ENCODE measurements at places on chromosomes 6 and 20.

DNA sequence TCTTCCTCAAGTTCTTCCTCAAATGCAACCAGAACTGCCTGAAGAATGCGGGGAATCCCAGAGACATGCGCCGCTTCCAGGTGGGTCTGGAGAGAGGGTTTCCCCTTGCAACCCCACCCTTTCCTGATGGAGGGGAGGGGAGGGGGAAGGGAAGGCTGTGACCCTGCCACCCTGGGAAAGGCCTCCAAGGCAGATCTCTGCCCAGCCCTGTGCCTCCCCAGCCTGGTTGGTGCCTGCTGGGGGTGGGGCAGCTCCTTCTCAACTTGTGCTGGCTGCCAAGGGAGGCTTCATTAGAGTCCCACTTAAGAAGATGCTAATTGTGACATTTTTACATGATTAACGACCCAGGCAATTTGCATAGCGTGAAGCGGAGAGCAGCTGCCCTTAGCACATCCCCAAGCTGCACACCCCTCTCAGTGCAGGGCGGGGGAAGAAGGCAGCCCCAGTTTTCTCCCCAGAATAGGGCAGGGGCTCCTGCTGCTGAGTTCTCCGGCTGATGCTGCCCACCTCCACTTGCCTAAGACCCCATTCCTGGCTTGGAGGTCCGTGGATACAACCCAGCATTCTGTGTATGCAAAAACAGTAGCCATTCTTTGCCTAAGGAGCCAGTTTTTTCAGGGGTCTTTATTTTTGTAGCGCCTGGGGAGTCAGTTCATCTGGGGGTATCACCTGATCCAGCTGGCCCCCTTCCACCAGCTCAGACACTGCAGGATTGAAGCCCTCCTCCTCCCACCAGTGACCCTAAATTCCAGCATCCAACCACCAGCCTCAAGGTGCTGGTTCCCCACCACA is 51.7 kb downstream of the CPXM1 start:
- DNase-seq: no peak

DNA sequence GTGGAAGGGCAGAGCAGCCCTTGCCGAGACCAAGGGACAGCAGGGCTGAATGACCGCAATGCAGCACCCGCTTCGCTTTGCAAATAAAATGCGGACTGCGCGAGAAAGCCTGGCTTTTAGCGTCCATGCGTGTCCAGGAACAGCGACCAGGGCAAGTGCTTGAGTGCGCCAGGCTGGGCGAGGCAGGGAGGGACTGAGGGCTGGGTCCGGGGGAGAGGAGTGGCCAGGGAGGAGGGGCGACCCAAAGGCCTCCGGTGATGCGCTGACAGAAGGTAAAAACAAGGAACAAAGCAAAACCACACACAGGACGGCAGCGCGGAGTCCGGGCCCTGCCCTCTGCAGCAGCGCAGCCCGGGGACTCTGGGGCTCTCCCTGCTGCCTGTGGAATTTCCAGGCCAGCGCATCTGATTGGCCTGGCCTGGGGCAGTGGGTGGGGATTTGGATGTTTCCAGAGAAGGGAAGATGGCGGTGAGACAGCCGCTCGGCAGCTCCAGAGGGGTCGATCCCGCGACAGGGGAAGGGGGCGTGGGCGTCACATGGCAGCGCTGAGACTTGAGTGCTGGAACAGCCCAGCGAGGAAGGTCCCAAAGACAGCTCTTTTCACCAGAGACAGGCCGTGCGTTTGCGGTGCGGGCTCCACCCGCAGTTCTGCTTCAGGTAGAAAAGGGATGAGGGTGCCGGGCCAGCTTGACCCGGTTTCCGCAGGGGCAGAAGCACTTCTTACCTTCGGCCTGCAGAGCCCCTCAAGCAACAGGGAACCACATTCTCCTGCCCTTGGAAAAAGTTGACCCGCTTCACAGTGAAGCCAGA is 51.8 kb downstream of the SSR1 start:
- DNase-seq: peak; percentile 25

DNA sequence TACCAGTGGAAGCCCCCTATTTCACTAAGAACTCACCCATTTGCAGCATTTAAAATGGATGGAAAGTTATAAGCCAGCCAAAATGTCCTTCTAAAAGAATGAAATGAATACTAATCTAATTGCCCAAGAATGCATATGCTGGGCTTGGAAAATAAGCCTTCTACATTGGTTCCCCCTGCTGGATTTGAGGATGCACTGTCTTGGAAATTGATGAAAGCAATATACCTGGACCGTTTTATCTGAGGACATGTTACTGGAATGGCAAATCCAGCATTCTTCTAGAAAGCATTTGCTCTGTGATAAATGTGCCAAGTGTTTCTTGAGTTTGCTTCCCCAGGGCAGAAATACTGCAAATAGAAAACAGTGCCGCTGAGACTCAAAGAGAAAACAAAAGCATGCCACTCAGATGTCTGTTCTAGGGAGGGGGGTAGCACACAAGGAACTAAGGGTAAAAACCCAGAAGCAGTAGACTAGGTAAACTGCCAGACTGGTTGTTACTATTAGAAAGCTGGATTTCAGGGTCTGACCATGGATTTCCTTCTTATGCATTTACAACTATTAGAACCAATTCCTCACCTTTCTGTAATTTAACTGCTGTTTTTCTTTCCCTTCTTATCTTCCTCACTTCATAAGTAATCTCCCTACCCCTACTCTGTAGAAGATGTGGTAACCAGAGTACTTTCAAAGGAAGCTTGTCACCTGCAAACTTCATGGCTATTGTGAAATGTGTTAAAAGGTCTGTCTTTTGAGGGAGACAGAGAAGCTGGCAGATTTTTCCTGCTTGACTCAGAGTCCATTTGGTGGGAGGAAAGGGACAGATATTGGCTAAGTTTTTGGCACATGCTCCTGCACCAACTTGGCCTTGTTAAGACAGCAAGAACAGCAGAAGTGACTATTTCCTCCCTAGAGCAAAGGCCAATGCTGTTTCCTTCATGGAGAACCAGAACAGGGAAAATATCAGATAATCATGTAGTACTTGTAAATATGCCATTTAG is 642.6 kb downstream of the KIF16B start:
- DNase-seq: peak; percentile 5

- DNase-seq: no peak
Measured at GRCh38 chr6:106014955-106015354, 71.2 kb upstream of the PRDM1 start.

- no peak for DNase-seq
Measured at GRCh38 chr6:149614337-149614736, 34.2 kb downstream of the KATNA1 start.

DNA sequence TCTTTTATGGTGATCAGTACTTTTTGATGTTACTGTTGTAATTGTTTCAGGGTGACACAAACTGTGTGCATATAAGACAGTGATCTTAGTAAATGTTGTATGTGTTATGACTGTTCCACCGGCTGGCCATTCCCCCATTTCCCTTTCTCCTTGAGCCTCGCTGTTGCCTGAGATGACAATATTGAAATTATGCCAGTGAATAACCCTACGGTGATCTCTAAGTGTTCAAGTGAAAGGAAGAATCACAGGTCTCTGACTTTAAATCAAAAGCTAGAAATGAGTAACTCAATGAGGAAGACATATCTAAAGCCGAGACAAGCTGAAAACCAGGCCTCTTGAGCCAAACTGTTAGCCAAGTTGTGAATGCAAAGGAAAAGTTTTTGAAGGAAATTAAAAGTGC is 32.3 kb downstream of the TULP4 start:
- no peak for DNase-seq

DNA sequence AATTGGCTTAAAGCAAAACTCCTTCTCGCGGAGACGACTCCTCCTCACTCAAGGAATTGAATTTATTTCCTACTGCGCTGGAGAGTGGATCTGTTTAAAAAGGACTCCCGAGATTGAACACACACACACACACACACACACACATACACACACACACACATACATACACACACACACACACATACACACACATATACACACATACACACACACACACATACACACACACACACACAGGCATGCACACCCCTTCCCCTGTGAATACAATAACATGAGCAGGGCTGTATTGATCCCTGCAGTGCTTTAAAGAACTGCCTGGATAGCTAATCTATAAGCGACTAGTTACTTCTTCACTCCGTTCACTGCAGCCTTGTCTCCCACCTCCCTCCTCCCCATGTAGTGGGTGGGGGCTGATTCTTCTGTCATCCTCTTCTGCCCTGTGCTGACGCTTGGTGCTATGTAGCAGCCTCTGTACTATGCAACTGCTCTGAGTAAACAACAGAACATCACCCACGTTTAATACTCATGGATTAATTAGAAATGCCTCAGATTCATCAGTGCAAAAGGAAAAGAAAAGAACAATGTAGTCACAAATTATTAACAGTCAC is 549.0 kb downstream of the CDH26 start:
- no peak for DNase-seq

DNA sequence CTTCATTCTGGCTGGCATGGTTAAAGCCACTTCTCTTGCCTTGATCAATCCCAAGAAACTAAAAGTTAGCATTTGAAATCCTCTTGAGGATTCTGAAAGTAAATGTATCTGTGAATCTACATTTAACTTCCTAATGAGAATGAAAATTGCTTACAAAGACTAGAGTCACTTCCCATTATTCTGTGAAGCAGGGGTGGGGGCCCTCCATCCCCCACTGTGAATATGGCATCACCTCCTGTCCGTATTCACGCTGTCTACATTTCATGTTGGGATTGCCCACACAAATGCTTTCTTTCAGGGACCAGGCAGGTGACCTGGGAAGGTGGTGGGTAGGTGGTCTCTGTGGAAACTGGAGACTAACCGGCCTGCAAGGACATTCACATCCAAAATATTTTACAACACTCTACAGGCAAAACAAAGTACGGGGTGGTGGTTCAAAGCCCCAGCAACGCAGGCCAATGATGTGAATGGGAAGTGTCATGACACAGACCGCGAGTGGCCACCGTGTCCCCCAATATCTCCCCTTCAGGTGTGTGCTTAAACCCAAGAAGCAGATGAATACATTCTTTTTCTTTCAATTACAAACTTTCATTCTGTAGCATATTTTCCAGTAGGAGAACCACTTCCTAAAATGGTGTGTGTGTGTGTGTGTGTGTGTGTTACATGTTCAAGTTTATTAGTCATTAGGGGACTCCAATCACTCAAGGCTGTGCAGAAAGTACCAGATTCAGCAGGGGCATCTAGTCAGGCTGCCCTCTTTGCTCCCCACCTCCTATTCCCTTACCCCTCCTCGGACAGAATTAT is 132.2 kb downstream of the PRND start:
- no peak for DNase-seq

- DNase-seq: no peak
Measured at GRCh38 chr6:87628881-87629280, 38.9 kb downstream of the ORC3 start.

GRCh38 chr20:57580478-57581201 is 19.7 kb downstream of the PCK1 start:
- DNase-seq: no peak

- DNase-seq: no peak
Measured at GRCh38 chr6:89035252-89036101, 45.1 kb upstream of the PNRC1 start.

- no peak for DNase-seq
Measured at GRCh38 chr6:15769511-15770018, 106.7 kb upstream of the DTNBP1 start.

GRCh38 chr20:51789434-51789833 is 12.9 kb downstream of the SALL4 start:
- no peak for DNase-seq

- no peak for DNase-seq
Measured at GRCh38 chr6:168941036-168941435, 312.6 kb downstream of the THBS2 start.

- DNase-seq: peak; percentile 76
Measured at GRCh38 chr6:8180327-8181159, 78.2 kb upstream of the EEF1E1 start.

GRCh38 chr6:34096814-34097213 is 49.1 kb downstream of the GRM4 start:
- DNase-seq: no peak

GRCh38 chr6:90356012-90356421 is 59.4 kb upstream of the BACH2 start:
- DNase-seq: no peak

DNA sequence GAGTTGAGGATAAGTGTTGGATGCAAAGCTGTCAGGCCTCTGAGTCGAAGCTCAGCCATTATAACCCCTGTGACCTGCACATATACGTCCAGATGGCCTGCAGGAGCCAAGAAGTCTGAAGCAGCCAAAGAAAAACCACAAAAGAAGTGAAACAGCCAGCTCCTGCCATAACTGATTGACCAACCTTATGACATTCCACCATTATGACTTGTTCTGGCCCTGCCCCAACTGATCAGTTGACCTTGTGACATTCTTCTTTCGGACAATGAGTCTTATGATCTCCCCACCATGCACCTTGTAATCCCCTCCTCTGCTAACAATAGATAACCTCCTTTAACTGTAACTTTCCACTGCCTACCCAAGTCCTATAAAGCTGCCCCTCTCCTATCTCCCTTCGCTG is 133.7 kb upstream of the AGPAT4 start:
- no peak for DNase-seq

GRCh38 chr6:41702771-41703494 is 32.5 kb downstream of the TFEB start:
- no peak for DNase-seq

GRCh38 chr6:37481711-37482605 is 17.7 kb downstream of the CCDC167 start:
- DNase-seq: no peak

DNA sequence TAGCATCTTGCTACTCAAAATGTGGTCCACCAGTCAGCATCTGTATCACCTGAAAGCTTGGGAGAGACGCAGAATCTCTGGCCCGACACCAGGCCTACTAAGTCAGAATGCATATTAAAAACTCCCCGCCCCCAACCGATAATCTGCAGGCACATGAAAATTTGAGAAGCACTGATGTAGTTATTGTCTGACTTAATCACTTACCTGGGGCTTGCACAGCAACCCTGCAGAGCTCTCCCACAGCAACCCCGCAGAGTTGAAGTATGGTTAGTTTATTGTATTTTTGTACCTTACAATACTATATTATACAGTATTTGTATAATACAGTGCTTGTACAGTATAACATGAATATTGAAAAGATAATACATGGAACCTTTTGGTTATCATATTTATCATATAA is 53.7 kb downstream of the KLHL31 start:
- DNase-seq: no peak

DNA sequence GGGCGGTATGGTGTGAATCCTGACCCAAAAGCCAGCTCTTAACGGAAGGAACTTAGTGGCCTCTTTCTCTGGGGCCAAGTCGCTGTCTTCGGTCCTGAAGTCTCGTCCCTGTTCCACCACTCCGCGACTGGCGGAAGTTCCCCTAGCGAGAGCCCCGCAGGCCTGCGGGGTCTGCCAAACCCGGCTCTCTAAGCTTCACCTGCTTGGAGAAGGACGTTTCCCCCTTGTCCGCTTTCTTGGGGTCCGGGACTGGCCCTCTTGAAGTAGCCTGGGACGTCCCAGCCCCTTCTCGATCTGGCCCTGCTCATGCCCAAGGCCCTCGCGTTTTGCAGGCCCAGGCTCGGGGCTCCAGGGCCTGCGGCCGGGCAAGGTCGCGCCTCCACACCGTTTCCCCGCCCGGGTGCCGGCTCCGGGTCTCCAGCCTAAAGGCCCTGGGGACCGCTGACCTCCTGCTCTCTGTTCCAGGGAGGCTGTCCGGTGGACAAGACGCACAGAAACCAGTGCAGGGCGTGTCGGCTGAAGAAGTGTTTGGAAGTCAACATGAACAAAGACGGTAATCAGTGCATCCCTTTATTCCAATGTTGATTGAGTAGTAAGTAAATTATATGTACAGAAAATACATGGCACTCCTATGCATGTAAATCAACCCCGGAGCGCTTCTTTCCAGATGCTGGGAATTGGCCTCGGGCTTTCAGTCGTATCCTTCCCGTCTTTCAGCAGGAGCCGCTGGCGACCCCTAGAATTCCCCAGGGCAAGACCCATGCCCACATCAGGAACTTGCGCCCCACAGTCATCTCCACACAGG is 8.8 kb downstream of the NR2E1 start:
- DNase-seq: no peak

GRCh38 chr6:134321246-134321645 is 3.3 kb upstream of the SGK1 start:
- DNase-seq: no peak
